ENCODE measurements at places on chromosomes 5 and 9.

GRCh38 chr5:759111-759751, 25.3 kb downstream of the ZDHHC11B start:
- no peak for DNase-seq

GRCh38 chr5:140402258-140403074, 833 bp downstream of the ANKHD1 start:
- DNase-seq = peak; percentile 51

- no peak for DNase-seq
Observed at GRCh38 chr5:145925353-145925752, 11.0 kb upstream of the SH3RF2 start.

- DNase-seq = no peak
Observed at GRCh38 chr5:161934486-161934885, 86.6 kb downstream of the GABRA1 start.

DNA sequence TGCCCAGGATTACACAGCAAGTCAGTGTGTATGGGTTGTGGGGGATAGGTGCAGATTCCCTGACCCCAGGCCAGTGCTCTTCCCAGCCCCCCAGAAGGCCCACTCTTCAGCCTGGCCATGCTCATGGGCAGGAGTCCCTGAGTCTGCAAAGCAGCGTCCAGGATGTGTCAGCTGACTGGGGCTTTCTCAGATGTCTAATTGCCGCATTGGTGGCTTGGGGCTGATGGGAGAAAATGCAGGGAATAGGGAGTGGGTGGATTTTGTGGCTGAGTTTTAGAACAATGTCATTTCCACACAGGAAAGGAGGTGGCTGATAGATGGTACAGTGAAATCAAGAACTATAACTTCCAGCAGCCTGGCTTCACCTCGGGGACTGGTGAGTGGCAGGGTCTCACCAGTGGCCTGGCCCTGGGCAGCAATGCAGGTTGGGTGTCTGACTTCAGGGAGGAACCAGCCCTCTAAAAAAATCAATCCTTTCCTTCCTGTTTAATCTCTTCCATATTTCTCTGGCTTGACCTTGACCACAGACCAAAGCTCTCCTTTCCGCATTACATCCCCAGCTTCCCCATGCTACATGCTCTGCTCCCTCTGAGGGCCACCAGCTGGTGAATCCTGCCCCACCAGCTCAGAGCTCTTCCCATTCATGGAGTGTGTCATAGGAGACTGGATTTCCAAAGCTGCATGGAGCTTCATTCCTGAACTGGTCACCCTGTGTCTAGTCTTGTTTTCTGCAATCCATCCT, 14.2 kb downstream of the GLIPR2 start:
- no peak for DNase-seq

GRCh38 chr5:124210111-124210910, 536.1 kb downstream of the ZNF608 start:
- DNase-seq = no peak

DNA sequence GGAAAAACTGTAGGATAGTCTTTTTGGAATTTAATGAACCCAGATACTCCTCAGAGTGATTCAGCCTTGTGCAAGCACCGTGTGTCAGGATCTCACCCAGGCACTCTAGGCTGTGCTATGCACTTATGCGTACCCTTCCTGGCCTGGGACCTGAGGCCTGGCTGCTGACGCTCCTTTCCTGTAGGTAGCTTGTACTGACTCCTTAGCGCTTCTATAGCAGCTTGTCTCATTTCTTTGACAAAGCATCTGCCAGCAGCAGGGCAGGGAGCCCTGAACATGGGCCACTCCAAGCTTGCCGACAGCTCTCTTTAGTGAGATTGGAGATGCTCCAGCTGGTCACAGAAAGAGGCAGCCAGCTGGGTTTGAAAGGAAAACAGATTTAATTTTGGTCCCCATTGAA, 147.3 kb downstream of the SGCD start:
- DNase-seq = no peak

DNA sequence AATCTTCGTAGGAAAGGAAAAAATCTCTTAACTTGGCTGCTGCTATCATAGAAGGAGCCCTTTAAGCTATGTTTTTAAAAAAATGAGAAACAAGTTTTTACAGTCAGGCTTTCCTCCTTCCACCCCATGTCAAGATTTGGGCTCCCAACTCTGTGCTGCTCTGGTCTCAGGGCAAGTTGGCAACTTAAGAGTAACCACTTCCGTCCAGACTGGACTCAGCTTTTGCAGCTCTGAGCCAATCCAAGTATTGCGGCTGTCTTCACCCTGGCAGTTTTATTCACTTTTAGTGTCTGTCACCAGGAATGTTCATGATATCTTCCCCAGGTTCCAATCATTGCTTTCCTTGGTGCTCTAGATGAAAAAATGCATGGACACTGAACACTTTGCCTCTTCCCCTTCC, 115.9 kb upstream of the GAS1 start:
- no peak for DNase-seq

GRCh38 chr5:175464074-175464941, 14.1 kb upstream of the SFXN1 start:
- peak; percentile 62 for DNase-seq

- DNase-seq = peak; percentile 16
Observed at GRCh38 chr5:123512611-123513461, 859 bp downstream of the CSNK1G3 start.

DNA sequence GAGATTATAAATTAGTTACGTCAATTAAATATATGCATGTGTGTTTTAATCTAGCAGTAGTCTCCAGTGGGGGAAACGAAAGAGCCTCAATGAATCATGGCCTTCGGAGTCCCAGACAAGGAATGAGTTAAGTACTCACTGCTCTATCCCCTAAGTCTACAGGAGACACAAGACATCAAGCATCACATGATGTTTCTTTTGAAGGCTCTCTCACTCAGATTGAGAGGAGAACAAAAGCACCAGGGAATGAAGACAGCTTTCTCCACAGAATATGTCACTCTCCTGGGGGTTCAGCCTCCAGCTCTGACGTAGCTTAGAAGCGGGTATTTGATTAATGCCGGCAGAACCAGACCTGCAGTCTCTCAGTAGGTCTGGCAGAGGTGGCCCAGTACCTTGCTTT, 381.4 kb downstream of the ACTL7B start:
- DNase-seq = no peak

DNA sequence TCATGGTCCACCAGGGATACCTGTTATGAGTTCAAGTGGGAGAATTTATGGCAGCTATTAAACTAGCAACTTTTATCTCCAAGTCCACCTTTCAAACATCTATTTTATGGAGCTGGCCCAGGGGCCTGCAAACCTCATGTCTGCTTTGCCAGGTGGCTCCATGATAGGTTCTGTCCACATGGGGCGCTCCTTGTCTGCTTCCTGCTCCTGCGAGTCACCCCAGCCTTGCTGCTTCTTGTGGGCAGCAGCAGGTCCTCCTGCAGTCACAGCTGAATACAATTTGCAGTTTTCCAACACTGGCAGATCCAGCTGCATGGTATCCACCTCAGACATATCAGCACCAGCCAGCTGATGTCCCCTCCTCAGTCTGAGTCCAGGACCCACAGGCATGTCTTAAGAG, 39.6 kb upstream of the FRRS1L start:
- DNase-seq = no peak

DNA sequence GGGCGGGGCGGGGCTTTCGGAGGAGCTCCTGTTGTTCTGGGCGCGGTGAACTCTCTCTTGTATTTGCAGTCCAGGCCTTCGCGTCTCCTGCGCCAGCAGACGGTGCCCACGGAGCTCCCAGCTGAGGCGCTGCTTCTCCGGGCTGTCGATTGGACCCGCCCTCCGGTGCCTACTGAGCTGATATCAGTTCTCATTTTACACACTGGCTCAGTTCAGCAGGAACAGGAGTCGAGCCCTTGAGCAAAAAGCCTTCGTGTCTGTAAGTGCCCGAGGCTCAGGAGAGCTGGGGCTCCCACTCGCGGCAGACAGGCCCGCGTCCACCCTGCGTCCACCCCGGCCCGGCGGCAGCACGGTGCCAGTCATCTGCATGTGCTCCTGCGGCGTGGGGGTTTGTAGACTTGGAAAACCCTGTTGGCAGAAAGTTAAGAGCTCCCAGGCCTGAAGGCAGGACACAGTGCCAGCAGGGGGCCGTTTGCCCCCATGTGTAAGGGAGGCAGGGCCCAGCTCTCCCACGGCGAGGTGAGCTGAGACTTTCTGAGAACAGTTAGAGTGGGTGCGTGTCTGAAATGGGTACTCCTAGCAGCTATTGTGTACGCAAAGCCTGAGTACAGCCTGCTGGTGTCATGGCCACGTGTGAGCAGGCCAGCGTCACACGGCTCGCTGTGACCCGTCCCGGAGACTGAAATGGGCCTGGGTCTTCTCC, 231.5 kb downstream of the FANCC start:
- no peak for DNase-seq

GRCh38 chr5:170587808-170588207, 84.0 kb downstream of the KCNIP1 start:
- no peak for DNase-seq

- no peak for DNase-seq
Observed at GRCh38 chr5:147855774-147856069, 22.8 kb upstream of the SCGB3A2 start.

GRCh38 chr9:121316852-121317373, 49.0 kb downstream of the GSN start:
- no peak for DNase-seq

DNA sequence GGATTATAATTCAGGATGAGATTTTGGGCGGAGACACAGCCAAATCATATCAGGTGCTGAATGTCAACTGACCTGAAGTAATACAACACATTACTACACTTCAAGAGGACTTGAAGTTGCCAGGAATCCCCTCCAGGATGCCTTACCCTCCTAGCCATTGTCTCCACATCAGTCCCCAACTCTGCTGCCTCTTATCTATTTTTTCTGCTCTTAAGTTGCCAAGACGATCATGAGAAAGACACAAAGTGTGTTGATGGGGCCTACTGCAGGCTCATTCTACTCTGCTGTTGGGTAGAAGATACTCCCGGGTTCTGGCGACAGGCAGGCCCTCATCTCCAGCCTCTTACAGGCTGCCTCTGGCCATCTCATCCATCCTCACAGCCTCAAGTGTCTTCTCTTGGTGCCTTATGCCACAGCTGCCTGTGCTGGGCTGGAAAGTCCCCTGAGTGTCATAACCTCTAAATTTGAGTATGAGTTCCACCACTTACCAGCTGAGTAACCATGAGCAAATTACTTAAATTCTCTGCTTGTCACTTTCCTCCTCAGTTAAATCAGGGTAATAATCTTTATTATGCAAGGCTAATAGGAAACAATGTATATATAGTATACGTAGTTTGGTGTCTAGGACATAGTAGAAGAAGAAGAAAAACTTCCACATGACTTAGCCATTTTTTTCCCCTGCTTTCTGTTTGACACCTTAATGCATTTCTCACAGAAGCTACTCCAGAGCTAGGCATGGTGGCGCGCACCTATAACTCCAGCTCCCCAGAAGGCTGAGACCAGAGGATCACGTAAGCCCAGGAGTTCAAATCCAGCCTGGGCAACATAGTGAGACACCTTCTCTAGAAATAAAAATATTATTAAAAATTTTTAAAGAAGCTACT, 73.0 kb upstream of the SNX2 start:
- DNase-seq = no peak

DNA sequence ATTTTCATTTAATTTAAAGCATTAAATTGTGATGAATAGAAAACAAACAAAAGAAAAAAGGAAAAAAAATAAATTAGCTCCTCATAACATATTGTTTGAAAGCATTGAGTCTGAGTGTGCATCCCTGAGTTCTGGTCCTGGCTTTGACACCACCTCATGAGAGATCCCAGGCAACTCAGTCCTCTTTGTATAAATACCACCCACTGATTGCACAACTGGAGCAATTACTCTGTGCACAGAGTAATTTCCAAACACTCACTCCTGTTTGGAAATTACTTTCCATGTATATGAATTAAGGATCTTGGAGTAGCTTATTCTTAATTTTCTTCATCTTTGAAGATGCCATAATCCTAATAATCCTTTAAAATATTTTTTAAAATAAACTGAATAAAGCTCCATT, 59.4 kb upstream of the C5orf46 start:
- DNase-seq = no peak

GRCh38 chr9:92047500-92047899, 67.7 kb downstream of the SPTLC1 start:
- DNase-seq = no peak
